ENCODE measurements at places on chromosomes 2 and 18.

DNA sequence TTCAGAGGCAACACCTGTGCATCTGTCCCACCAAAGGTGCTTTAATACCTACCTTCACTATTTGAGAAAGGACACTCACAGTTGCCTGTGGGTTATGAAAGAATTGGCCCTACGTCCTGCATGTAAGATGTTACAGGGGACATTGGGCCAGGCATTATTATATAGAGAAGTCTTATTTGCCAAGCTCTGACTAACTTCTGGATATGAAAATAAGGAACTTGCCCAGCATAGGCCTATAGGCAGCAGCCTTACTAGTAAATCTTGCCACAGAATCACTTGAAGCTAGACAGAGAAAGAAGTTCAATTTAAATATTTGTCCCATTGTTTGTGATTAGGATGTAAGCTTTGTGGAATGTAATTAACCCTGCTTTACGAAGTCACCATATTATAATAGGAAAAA lies 41.7 kb downstream of the NLRC4 start:
- no peak for DNase-seq

DNA sequence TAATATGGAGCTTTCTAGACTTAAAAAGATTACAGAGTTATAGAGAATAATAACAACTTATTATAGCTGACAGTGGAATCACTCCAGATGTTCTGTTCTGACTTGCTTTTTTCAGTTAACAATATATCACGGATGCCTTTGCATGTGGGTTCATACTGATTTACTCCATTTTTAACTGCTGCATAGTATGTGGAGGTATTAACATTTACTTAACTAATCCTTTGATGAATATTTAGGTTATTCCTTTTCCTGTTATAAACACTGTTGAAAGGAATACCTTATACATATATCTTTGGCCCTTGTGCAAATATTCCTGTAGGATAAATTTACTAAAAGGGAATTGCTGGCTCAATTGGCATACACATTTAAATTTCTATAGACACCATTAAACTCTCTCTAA lies 33.1 kb upstream of the ZFP36L2 start:
- no peak for DNase-seq

DNA sequence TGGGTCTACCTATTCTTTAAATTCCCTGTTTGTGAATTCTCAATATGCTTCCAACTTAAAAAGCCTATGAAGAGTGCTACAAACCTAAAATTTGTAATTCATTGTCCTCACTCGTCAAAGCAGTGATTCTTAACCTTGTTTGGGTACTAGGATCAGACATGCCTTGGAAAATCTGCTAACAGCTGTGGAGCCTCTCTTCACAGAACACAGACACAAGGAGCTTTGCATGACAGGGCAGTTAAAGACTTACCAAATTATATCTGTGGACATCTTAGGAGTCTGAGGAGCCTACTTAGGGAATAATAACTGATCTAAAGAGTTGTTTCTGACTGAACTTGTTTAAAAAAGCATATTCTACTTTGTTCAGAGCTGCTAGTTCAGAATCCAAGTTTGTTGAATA lies 38.1 kb downstream of the TMEM87B start:
- DNase-seq: no peak

GRCh38 chr18:32378705-32379104 lies 92.0 kb downstream of the GAREM1 start:
- DNase-seq: no peak

DNA sequence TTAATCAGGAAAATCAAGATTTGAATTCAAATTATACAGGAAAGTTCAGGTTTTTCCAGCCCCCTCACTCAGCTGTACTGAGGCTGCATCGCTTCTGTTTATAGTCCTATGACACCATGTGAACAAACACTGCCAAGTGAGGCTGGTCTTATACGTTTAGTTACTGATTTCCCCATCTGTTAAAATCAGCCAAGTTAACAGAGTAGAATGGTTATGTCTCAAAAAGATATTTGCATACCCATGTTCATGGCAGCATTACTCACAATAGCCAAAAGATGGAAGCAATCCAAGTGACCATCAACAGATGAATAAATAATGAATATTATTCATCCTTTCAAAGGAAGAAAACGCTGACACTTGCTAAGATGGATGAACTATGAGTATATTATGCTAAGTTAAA lies 43.8 kb downstream of the REEP1 start:
- DNase-seq: no peak

DNA sequence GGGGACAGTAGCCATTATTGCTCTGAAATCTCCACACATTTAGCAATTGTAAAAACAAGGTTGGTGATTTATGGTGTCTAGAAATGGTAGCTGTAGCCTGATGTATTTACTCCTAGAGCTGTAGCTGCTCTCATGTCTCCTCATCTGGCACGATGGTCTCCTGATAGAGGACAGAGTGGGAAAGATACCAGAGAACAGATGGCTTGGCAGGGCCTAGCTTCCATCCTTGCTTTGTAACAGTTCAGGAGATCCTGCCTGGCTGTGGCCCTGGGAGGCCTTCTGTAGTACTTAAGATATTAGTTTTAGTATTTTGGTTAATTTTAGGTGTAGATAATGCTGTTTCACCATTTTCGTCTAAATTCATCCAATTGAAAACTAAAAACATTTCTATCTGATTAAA lies 6.7 kb downstream of the ATG16L1 start:
- no peak for DNase-seq

DNA sequence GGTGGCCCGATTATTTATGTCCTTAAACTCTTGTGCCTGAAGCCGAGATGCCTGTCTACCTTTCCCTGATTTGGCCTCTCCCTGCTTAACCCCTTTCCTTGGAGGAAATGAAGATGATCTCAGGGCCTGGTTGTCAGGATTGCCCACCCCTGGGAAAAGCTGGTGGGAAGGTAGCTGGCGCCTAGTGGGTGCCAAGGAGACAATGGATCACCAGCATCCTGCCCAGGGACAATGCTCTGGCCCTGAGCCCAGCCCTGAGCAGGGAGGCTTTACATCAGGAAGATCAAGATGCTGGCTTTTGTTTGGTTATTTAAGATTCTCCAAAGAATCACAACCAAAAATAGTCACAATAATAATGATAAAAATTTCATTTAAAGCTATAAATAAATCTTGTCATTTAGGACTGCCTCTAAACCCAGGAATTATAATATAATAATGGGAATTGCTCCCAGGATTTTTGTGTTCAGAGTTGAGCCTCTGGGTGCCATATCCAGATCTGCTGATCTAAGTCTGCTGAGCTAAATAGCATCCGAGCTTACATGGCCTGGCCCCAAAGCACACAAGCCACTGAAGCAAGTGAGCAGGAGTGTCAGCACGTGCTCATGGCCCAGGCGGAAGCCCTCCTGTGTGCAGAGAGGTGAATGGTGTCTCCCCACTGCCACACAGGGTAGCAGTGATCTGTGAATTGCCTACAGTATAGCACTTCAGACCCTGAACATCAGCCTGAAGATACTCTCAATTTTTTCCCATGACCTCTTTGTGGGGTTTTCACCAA lies 57.8 kb upstream of the MAP3K20 start:
- no peak for DNase-seq

- no peak for DNase-seq
Measured at GRCh38 chr2:155054712-155055111, 356.2 kb downstream of the KCNJ3 start.

GRCh38 chr2:144510294-144510991 lies 9.5 kb downstream of the ZEB2 start:
- peak; percentile 50 for DNase-seq

DNA sequence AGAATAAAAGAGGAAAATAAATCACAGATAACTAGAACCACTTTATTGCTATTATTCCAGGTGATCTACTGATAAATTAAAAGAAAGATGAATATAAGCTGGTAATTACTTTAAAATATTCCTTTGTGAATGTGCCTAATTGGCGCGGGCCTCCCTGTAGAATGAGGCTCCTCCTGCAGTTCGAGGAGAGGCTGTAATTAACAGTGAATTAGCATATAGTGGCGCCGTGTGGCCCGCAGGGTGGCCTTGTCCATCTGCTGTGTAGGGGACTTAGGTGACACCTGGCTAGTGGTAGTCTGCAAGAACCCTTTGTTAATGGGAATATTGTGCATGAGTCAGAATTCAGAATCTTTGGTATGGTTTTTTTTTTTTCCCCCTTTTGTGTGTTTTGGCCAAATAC lies 119.8 kb downstream of the AGAP1 start:
- DNase-seq: no peak

DNA sequence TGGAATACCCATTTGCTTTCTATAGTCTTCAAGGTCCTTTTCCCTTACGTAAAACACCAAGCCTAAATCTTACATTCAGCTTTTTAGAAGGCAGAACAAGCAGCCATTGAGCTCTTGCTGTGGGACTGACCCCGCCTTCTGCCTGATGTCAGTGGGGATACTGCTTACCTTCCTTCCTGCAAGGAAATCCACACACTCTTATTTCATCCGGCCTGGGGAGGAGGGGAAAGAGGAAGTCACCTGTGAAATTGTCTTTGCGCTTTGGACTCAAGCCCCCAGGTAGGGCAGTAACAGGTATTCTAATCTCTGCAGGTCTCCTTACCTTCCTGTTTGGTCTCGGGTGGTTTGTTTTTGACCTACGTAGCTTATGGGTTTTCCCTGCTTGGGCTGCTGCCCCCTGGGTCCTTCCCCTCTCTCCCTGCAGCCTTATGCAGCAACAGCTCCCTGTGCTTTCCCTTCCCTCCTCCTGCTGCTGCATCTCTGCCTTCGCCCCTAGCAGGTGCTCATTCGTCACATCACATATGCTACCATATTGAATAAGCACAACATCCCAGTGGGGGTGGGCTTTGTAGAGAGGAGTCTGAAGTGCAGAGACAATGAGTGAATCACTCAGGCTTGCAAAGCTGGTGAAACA lies 402.5 kb upstream of the TRIB2 start:
- no peak for DNase-seq
